ENCODE measurements at places on chromosomes 12 and 14. TPM values are rescaled to one million over a fixed set of nuclear protein-coding genes. Genes with fewer than 3 reads are reported as not detected.

FLVCR2 gene
- 0.79 TPM for total RNA-seq

AICDA gene
- total RNA-seq: not detected

LGR5 gene
- total RNA-seq: not detected

GRCh38 chr14:79656496-79656895 is 554.8 kb downstream of the DIO2 start:
- DNase-seq: no peak

IRAK3 gene
- total RNA-seq: 8.5 TPM

FGF23 gene
- total RNA-seq: not detected

- DNase-seq: no peak
These were observed 152.2 kb upstream of the CNOT2 start for GRCh38 chr12:70091021-70091521.

DNA sequence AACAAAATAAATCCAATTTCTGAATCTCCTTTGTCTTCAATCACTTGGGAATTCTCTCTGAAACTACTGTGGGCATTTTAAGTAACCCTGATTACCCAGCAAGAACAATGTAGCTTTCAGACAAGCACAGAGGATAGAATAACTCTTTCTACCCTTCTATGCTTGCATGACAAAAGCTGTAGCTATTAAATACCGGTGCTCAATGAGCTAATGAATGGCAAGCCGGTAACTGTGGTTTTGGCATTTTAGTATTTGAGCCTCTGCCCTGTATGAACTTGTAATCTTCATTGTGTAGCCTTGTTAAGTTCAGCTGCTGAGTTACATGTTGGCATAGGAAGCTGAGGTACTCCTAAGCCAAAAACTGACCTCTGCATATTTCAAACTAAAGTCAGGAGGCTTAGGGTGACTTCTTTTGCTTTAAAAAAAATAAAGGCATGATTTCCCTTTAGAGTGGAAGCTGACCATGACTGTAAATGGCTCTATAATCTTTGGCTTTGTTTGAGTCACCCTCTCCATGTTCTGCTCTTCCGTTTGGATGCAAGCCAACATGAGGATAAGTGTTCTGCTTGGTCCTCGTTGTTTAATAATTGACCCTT is 171.0 kb upstream of the HIF1A start:
- peak; percentile 93 for DNase-seq

GRCh38 chr12:89160716-89161123 is 191.6 kb downstream of the DUSP6 start:
- peak; percentile 54 for DNase-seq

TMCC3 gene
- 8.5 TPM for total RNA-seq

- no peak for DNase-seq
These were observed 341.0 kb downstream of the ZFP36L1 start for GRCh38 chr14:68451696-68452373.

HOXC12 gene
- total RNA-seq: not detected

DEPDC4 gene
- 0.20 TPM for total RNA-seq

DNA sequence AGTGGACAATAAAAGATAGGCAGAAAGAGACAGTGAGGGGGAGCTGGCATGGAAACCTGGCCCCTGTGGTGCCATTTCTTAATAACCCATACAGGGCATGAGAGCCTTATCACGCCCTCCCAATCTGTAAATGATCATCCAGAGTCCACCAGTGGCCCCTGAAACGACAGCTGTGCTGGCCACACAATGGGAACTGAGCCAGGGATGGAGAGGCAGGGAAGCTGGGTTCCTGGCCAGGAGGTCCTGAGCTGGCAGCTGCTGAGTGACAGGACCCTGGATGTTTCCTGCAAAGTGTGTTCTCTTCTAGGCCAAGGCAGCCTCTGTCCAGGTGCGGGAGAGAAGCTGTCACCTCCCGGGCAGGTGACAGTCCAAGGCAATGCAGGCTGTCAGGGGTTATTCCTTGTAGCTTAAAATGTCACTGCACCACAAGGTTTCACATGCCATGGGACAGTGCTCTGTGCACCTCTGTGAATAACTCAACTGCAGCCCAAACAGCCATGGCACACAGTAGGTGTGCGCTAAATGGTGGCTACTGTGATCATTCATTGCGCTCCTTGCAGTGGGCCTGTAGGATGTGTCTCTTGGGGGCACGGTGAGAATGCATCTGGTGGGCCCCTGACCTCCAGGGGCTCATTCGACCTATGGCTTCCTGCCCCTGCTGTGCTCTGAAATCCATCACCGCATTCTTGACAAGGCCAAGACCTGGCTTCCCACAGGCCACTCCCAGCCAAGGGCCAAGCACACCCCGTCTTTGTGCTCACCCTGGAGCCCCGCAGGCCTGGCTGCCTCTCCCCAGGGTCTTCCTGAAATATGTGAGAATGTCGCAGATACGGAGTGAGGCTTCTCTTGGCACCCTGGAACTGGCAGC is 46.3 kb upstream of the BCL11B start:
- no peak for DNase-seq

DNA sequence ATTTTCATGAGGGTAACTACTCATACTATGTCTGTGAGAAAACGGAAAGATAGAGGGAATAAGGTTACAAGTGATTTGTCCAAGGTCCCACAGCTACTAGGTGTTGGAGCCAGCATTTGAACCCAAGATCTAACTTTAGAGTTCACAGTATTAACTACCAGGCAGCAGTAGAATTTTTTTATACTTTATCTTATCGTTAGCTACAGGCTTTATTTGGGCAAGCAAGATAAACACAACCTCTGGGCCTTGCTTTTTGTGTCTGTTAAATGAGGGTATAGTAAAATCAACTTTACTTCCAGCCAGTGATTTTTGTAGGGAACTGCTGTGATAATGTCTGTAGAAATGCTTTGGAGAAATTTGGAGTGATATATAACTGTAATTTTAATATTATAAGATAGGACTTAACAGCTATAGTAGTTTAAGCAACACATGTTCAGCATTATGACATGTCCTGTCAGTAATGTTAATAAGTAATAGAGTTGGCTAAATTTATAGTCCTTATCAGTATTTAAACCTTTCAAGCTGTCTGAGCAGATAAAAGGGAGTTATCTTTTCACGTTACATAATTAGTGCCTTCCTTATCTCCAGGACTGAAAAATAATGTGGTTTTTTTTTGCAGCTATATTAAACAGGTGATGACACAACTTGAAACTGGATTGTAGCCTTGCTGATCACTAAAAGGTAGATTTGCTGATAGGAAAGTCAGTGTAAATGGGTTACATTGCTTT is 12.8 kb downstream of the LEMD3 start:
- no peak for DNase-seq

- no peak for DNase-seq
These were observed 232.0 kb downstream of the ERC1 start for GRCh38 chr12:1222858-1223639.

DNA sequence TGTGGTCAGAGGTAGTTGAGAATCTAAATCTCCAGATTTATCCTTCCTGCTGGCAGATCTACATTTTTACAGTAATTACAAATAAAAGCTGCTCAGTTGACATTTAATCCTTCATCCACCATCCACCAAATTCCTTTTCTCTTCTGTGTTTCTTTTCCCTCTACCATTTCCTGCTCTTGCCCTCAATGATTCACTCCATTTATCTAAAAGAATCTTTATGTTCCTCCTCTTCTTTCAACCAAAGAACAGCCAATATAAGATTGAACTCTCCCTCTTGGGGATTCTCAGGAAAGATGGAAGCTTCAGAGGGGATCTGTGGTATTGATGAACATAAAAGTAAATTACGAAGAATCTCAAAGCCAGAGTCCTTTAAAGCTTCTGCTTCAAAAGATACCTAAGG is 4.4 kb downstream of the MAP4K5 start:
- DNase-seq: no peak

DNA sequence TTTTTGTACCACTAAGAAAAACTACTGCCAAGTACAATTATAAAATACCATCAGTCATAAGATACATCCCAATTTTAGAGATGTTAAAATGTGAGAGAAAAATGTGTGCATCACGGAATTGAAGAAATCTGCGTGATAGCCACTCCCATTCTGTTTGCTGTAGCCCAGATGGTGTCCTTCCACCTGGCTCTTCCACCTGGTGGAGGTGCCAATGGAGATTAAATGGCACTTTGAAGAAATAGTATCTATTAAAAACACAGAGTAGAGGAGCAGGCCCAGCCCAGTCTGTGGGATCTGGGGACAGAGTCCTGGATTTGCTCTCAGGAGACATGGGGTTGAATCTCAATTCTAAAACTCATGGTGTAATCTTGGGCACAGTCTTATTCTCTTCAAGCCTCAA is 35.5 kb downstream of the TSPAN11 start:
- DNase-seq: no peak

GRCh38 chr12:68559984-68560850 is 50.5 kb upstream of the RAP1B start:
- DNase-seq: peak; percentile 67

CIROP gene
- total RNA-seq: not detected
